Activated T-cell treated with anti-CD3 and anti-CD28 coated beads, Interleukin-2, amount 50 U/mL, for 24 hours (primary cell): ENCODE measurements at places on chromosomes 16 and 17.
A peak's percentile ranks its signal among the peaks of the same experiment; 100 is the strongest.

DNA sequence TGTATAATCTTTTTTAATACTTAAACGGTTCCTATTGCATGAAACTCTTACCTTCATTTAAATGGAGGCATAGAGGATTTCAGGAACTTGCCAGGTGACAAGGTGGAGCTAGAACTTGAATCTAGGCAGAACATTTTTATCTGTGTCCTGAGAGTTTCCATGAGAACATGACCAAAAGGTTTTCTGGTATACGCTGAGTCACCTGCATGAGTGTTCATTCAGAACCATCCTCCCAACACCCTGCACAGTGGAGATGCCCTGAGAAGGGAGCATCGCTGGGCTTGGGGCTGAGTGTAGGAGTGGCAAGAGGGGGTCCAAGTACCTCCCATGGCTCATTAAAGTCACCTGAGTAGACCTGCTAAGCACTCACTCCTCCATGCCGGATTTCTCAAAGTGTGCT lies 169.7 kb upstream of the CACNG5 start:
- no peak for DNase-seq

GRCh38 chr17:31597646-31598398 lies 206.3 kb downstream of the RAB11FIP4 start:
- DNase-seq, result no peak

DNA sequence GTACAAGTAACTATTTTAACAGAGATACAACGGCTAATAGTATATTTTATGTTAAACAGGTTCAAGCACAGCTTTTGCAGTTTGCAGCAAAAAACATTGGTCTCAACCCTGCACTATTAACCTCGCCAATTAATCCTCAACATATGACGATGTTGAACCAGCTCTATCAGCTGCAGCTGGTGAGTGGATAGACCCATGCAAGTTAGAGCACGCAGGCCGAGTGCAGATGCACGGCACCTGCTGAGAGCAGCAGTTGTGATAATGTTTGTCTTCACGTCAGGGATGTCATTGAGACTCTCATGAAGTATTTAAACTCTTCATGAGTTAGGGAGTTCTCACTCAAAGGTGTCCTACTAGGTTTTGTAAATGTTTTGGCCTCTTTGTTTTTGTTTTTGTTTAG lies 45.6 kb downstream of the TMC6 start:
- DNase-seq, result no peak

DNA sequence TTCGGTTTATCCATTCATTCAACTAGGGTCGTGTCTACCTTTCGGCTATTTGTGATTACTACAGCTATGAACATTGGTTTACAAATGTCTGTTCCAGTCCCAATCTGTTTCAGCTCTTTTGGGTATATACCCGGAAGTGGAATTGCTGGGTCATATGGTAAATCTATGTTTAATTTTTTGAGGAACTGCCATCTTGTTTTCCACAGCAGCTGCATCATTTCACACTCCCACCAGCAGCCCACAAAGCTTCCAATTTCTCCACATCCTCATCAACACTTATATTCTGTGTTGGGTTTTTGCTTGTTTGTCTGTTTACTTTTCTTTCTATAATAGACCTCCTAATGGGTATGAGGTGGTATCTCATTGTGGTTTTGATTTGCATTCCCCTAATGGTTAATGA lies 48.7 kb upstream of the GINS3 start:
- DNase-seq, result no peak

DNA sequence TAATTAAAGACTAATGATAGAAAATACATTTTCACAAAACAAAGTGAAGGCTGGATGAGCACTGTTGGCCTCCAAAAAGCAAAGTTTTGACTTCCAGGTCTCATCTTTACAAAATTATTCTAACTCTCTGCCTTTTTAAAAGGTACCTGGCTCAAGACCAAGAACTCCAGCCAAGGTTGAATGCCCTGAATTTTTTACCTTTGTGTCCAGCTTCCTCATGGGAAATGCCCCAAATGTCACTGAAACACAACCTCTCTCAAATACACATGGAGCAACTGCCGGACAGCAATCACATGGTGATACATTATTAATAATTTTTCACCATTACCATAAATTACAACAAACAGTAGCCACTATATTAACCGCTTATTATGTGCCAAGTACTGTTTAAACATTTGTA lies 32.2 kb downstream of the ADAMTS18 start:
- no peak for DNase-seq

DNA sequence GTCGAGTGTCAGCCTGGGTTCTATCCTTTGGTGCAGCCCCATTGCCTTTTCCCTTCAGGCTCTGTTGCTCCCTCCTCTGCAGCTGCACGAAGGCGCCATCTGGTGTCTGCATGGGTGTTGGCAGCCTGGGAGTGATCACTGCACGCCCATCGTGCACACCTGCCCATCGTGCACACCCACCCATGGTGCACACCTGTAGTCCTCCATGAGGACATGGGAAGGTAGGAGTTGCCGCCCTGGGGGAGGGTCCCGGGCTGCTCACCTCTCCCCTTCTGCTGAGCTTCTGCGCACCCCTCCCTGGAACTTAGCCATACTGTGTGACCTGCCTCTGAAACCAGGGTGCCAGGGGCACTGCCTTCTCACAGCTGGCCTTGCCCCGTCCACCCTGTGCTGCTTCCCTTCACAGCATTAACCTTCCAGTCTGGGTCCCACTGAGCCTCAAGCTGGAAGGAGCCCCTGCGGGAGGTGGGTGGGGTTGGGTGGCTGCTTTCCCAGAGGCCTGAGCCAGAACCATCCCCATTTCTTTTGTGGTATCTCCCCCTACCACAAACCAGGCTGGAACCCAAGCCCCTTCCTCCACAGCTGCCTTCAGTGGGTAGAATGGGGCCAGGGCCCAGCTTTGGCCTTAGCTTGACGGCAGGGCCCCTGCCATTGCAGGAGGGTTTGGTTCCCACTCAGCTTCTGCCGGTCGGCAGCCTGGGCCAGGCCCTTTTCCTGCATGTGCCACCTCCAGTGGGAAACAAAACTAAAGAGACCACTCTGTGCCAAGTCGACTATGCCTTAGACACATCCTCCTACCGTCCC lies 2.9 kb downstream of the CTRL start:
- peak; percentile 87 for DNase-seq

- DNase-seq, result no peak
Observed at GRCh38 chr17:15490634-15491261, 23.3 kb upstream of the CDRT4 start.
